CD14-positive monocyte (primary cell): ENCODE measurements at places on chromosomes 11 and 22.

- DNase-seq, result peak; percentile 47
Measured at GRCh38 chr22:24592851-24593558, at the start of gene LRRC75B. Gene LRRC75B (minus strand): TSS chr22:24593073. CDS start chr22:24593039, 34 bp downstream.

DNA sequence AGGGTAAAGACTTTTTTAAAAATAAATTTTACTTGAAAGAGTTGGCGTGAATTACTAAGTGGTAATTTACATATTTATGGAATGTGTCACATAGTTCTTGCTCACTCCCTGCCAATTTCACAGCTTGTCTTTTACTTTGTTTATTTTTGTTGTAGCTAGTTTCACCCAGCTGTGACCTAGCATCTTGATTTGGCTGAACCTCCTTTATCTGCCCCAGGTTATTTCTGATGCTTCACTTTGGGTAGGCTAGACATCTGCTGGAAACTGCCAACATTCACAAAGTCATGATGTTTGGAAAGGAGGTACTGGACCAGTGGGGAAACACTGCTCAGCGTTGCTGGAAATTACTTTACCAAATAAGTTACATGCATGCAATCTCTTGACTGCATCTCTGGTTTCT lies 1676.0 kb upstream of the RAG2 start:
- DNase-seq, result no peak

DNA sequence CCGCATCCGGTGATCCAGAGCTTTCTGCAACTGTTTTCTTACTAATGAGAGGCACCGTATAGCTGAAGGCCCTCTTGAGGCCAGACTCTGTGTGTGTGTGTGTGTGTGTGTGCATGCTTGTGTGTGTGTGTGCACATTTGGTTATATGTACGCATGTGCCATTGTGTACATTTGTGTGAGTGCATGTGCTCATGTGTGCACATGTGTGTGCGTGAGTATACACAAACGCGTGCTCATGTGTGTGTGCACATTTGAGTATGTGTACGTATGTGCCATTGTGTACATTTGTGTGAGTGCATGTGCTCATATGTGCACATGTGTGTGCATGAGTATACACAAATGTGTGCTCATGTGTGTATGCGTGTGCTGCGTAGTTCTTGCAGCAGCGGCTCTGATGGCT lies 12.3 kb upstream of the FGF19 start:
- DNase-seq, result no peak

GRCh38 chr11:62671236-62671607 lies 251 bp upstream of the UQCC3 start:
- no peak for DNase-seq

GRCh38 chr22:36744413-36744765 lies 31.5 kb downstream of the IFT27 start:
- DNase-seq, result no peak

DNA sequence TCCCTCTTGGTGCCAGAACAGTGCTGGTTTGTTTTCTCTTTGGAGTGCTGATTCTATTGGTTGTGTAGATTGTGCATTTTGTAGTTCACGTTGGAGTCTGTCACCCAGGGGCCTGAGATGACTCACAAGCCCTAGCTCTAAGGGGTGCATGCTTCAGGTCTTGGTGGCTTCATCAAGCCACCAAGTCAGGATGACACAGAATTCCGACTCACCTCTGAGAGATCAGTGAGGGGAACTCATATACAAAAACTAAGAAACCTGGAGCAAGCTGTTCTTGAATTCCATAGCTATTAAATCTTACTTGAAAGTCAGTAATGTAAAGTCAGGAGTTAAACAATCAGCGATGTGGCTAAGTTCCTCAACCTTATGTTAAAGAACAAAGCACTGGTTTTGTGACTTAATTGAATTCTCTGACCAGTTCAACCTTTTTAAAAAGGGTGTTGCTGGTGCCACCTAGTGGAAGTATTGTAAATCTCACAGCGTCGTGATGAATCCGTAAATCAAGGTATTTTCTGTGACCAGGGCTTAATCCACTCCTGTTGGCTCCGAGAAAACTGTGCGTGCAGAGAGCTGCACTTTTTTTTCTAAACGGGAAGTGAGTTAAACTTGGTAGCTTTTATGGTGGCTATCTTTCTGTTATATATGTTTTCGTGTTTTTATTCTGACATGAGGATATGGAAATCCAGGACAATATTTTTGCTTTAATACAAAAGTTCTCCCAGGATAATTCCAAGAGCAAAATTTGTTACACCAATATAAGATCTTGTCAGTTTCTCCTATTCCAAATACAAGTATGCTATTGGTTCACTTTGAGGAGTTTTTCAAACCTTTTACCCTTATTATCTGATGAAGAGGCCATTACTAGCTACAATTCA lies 14.6 kb downstream of the MMP13 start:
- DNase-seq, result peak; percentile 49

DNA sequence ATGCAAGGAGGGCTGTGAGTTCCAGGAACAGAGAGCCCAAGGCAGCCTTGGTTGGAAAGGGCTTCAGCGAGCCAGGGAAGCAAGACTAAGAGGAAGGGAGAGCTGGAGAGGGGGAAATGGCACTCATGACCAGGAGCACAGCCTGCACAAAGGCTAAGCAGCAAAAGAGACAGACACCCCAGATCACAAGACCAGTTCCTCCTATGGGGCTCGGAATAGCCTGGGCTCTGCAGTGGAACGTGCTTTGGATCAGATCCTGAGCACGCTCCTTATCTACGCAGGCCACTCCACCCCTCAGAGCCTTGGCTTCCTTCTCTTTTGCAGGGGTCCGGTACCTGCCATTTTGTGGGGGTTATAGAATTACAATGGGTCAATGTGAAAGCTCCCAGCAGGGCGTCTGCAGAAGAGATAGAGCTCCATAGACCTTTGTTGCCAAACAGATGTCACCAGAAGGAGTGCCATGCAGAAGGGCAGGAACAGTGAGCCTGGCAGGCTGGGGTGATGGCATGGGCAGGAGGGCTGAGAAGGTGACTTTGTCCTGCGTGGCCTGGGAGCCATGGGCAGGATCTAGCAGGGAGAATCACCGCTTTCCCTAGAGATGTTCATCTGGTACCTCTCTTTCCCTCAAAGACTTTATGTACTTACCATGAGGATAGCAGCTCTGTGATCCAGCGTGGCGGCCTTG lies 33.8 kb downstream of the ZC3H7B start:
- no peak for DNase-seq

DNA sequence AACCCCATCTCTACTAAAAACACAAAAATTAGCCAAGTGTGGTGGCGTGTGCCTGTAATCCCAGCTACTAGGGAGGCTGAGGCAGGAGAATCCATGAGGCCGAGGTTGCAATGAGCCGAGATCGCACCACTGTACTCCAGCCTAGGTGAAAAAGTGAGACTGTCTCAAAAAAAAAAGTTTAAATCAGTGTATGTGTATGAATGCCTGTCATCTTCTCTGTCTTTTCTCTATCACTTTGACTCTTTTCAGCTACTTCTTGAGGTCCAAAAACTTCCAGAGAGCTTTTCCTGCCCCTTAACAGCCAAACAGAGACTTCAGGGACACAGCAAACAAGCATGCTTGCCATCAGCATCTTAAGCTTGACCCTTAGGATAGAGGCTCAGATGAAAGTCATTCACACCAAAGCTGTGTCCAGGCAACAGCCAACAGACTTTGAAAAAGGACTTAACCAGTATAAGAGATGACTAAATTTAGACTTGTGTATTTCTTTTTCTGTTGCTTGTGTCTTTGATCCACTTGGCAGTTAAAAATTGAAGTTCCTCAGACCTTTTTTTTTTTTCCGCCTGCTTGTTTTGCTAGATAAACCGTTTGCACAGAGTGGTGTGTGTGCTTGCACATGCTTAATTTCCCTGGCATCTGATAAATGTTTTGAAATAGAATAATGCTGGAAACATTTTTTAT lies 151.9 kb downstream of the DBX1 start:
- DNase-seq, result no peak

DNA sequence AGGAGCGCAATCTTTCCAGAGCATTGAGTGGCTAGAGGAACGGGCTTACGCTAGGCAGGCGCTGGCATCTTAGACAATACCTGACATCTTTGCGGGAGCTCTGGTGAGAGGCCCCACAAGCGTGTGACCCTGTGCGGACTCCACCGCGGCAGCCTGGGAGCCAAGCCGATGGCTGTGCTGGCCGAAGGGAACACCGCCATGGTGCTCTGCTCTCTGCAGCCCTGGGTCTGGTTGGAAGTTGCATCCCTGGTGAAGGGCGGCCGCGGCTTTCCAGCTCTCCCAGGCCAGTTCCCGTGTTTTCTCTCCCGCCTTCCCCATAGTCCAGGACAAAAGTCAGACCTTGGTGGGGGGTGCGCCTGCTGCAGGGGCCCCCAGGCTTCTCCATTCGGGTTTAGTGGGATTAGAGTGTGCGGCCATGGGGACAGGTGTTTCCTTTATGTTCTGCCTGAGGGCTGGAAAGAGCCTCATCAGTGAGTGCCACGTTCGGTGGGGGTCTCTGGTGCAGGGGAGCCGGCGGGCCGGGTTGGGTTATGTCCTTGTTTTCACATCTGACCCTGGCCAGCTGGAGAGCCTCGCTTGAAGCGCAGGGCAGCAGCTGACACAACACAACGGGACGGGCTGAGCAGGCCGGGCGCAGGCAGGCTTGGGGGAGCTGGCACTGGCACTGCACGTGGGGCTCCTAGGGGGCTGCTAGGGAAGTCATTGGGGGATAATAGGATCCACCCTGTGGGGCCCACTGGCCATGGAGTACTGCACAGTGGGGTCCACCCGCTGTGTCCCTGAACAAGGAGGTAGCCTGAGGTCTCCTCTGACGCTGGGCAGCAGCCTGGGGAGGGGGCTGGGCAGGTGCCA lies 94.8 kb downstream of the KCNQ1 start:
- DNase-seq, result no peak

GRCh38 chr11:63884196-63884932 lies 32.6 kb downstream of the RCOR2 start:
- DNase-seq, result no peak

- peak; percentile 29 for DNase-seq
Measured at GRCh38 chr22:45169591-45170466, 6.1 kb downstream of the NUP50 start.

DNA sequence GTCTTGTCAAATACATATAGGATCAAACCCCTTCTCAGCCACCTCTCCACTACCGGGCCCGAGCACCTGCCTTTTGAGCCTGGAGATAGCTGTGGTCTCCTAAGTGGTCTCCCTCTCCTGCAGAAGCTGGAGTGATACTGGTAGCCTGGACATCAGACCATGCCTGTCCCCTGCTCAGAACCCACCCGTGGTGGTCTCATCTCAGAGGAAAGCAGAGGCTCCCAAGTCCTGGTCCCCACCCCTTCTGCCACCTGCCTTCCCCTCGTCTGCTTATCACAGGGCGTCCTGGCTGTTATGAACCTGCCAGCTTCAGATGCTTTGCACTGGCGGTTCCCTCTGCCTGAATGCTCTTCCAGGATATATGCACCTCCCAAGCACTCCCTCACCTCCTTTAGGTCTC lies 50.5 kb upstream of the EIF3D start:
- no peak for DNase-seq

GRCh38 chr11:63889344-63889743 lies 27.6 kb downstream of the RCOR2 start:
- DNase-seq, result no peak

DNA sequence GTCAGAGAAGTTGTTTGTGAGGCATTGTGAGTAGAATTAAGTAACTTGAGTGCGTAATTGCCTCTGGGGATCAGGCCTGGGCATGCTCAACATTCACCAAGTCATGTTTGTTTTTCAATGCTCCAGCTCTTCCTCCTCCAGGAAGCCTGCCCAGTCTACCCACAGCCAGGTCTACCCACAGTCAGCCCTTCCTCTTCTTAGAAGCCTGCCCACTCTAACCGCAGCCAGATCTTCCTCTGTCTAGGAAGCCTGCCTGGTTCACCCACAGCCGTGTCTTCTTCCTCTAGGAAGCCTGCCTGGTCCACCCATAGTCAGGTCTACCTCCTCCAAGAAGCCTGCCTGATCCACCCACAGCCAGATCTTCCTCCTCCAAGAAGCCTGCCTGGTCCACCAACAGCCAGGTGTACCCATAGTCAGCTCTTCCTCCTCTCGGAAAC lies 25.0 kb downstream of the LRP5 start:
- DNase-seq, result peak; percentile 25

DNA sequence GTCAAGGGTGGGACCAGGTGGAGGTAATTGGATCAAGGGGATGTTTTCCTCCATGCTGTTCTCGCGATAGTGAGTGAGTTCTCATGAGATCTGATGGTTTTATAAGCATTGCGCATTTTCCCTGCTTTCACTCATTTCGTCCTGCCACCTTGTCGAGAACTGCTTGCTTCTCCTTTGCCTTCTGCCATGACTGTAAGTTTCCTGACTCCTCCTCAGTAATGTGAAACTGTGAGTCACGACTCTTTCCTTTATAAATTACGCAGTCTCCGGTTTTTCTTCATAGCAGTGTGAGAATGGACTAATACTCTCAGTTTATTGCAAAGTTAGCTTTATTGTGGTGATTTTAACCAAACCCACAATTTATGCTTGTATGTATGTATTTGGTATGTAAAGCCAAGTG lies 878.5 kb upstream of the ANO3 start:
- no peak for DNase-seq

DNA sequence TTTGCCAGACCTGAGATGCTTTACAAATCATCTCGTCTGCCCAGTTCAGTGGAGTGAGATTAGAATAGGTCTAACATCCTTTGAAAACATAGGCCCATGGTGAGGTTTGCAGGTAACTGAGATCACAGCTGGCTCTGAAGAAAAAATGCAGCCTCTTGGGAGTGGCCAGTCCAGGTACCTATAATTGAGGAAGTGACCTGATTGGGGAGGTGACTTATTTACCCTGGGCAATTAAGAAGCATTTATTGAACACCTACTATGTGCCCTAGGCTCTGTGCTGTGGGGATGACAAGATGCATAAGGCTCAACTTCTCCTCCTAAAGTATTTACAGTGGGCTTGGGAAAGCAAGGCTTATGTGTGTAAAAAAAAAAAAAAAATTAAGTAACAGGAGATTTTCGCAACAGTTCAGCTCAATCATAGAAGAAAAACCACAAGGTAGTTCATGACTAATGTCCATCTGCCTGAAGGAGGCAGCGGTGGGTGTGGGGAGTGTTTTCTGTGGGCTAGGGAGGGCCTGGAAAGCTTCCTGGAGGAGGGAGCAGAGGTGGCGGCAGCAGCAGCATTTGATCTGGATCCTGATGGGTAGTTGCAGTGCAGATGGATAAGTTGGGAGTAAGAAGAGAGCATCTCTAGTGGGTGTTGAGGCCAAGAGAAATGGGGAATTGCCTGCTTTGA lies 16.1 kb downstream of the MICAL2 start:
- peak; percentile 88 for DNase-seq

DNA sequence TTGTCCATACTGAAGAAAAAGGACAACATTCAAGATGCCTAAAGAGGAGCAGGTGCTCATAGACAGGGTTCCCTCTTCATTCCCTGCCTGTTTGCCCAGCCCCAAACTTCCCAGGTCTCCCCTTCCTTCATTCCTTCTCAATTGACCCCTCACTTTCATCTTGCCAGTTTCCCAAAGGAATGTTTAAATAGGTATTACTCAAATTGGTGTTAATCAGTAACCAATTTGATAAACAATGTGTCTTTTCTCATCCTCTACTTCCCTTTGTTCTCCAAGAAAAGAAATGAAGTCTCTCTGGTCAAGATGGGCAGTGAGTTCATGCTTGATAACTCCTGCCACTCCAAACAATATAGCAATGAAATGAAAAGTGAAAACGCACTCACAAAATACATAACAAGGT lies 101.9 kb downstream of the TMPRSS5 start:
- DNase-seq, result no peak

- no peak for DNase-seq
Measured at GRCh38 chr11:132463295-132464002, 1068.9 kb downstream of the OPCML start.

- no peak for DNase-seq
Measured at GRCh38 chr11:1026163-1026450, 10.4 kb downstream of the MUC6 start.

- no peak for DNase-seq
Measured at GRCh38 chr11:17774232-17775034, 39.9 kb downstream of the KCNC1 start.

GRCh38 chr22:46219636-46220035 lies 30.5 kb downstream of the CDPF1 start:
- DNase-seq, result no peak
